ENCODE measurements at places on chromosomes 11 and 22.
A peak's percentile ranks its signal among the peaks of the same experiment; 100 is the strongest.

DNA sequence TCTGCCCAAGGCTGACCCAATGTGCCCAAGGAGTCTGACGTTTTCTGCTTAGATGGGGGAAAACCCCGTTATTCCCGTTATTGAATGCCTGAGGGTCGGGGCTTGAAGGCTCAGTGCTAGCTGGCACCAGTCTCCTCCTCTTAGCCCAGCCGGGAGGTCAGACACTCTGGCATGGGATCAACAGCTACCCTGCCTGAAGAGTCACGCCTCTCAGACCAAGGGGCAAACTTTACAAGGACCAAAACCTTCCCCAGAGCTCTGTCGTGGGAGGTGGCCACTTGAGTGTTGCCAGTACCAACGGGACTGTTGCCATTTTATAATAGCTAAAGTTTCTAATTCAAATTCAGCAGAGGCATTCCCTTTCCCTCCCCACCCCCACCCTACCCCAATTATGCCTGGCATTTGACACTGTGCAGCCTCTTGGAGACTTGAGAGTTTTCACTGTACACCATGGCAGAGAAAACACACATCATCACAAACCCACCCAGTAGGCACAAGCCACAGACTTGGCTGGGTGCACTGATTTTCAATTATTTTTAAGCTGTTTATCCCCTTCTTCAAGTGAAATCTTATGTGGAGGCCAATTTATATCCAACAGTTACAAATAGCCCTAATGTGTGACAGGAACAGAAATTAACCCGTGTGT lies 137.5 kb upstream of the SYT13 start:
- DNase-seq: no peak

- no peak for DNase-seq
Measured at GRCh38 chr22:36795633-36796032, 19.7 kb upstream of the IFT27 start.

DNA sequence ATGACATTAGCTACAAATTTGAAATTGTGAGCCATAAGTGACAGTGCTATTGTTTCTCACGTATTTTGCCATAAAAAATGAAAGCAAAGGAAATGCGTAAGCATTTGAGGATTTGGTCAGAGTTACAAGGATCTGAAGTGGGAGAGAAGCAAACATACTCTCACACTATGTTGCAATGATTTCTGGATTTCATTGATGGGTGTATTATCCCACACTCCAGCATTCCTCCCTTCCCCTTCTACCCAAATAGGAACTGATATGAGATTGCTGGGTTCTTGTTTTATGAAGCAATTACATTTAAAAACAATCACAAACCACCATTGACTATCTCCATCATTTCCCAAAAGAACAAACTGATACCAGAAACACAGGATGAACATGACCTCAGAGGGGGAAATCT lies 314.0 kb upstream of the CTSC start:
- no peak for DNase-seq

DNA sequence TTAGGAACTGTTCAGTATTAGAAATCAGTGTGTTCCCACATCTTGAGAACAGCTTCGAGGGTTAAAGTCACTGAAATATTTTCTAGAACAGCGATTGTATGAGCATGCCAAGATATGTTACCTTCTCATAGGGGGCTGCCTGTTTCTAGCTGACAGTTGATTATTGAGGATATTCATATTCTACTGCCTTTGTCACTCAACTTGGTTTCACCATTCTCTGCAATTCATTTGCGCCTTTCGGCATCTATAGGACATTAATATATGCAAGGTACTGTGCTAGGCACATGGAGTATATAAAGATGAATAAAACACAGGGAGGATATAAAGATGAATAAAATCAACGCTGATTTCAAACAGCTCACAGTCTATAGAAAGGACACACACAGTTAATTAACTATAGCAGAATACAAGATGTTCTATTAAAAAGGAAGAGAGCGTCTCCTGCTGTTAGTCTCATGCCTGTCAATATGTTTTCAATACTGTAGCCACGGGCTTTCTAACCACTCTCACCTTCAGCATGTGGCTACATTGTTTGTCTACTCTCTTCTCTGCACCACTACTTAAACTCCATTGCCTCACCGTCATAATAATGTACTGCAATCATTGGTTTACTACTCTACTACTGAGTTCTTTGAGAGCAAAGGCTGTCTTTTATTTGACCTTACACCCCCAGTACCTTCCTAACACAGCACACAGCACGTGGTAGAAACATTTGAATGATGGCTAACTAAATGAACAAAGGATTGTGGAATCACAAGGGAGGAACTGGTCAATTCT lies 81.9 kb downstream of the RAB30 start:
- DNase-seq: no peak

DNA sequence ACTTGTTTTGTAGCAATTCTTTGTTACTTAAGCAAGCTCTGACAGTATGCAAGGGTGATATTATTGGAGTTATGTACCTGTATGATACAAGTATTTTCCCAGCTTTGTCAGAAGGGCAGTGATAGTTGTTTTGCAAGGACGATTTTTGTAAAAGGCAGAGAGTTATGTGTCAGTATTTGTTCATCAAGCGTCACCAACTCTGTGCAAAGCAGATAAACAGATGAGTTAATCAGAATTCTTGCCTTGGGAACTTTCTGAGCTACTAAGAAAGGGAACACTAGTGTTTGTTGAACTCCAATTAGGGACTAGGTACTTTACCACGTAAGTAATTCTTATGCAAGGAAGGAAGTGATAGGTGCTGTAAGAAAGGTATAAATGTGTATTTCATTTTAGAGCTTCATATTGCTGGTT lies 1.4 kb downstream of the USP47 start:
- no peak for DNase-seq

DNA sequence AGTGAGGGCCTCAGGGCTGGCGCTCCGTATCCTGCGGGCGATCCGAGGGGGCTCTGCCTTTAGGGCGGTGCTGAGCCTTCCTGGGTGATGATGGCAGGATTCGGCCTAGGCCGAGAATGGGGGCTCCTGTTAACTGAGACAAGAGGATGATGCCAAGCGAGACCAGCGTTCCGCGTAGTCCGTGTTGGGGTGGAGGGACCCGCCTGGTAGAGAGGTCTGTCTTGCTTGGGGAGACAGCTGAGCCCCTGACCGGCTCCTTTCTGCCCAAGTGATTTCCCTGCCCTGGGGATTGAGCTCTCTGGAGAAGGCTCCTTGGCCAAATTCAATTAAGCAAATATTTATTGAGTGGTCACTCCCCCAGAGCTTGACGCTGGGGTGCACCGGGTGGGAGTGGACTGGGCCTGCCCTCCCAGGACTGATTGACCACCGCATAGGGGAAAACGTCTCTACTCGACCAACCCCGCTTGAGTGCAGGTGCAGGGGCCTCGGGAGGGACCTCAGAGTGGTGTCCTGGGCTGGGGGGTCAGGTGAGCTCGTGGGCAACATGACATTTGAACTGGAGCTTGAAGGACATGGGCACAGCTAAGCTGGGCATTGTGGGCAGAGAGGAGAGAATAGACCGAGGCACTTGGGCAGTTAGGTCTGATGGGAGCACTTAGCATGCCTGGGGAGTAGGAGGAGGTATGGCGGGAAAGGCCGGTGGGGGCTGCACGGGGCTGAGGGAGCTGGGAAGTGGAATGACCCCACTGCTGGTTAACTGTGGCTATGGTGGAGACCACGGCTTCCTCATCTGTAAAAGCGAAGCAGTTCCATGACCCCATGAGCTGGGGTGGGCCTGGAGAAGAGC lies 1.1 kb downstream of the GNAZ start:
- no peak for DNase-seq

GRCh38 chr11:36373016-36374010 lies 77.2 kb downstream of the PRR5L start:
- DNase-seq: no peak

DNA sequence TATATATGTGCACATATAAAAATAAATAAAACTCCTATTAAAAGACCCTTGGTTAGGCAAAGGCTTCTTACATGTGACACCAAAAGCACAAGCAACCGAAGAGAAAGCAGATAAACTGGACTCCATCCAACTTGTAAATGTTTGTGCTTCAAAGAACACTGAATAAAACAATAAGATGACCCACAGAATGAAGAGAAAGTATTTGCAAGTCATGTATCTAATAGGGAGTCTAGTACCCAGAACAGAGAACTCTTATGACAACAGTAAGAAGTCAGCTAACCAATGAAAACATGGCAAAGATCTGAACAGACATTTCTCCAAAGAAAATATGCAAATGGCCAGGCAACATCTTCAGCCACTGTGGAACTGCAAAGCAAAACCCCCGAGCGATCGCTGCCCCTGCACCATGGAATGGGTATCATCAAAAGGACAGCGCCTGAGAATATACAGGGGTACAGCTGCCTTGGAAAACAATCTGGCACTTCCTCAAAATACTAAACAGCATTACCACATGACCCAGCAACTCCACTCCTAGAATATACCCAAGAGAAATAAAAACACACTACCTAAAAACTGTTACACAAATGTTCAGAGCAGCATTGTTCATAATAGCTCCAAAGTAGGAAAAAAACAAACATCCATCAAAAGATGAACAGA lies 17.2 kb downstream of the BRD1 start:
- DNase-seq: no peak

DNA sequence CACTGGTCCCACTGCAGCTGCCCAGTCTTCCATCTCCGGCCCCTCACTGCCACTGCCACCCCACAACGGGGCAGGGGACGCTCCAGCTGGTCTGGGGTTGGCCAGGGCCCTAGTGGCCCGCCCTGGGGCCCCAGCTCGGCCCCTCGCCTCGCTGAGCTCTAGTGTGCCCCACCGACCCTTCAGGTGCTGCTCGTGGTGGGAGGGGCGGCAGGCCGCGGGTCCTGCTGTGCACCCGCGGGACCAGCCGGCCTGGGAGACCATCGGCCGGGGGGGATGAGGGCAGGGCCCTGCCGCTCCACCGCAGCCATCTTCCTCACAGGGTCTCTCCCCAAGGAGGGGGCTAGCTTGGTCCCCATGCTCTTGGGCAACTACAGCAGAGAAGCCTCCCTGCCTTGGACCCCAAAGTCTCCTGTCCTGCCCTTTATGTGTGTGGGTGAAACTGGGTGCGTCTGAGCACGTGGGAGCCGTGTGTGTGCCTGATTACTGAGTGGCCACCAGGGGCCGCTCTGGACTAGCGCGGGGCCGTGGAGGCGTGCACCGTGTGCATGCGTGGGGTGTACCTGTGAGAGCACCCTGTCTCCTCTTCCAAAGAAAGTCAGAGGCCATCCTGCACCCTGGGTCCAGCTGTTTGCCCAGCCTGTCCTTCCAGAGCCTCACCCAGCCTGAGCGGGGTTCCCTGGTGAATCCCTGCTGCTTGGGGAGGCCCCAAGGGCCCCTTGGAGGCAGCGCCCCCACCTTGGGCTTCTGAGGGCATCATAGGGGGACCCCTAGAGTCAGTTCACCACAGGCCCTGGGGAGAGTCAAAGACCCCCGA lies 6.0 kb upstream of the ACR start:
- DNase-seq: peak; percentile 23

- no peak for DNase-seq
Measured at GRCh38 chr11:119615882-119616196, 113.2 kb downstream of the NECTIN1 start.

DNA sequence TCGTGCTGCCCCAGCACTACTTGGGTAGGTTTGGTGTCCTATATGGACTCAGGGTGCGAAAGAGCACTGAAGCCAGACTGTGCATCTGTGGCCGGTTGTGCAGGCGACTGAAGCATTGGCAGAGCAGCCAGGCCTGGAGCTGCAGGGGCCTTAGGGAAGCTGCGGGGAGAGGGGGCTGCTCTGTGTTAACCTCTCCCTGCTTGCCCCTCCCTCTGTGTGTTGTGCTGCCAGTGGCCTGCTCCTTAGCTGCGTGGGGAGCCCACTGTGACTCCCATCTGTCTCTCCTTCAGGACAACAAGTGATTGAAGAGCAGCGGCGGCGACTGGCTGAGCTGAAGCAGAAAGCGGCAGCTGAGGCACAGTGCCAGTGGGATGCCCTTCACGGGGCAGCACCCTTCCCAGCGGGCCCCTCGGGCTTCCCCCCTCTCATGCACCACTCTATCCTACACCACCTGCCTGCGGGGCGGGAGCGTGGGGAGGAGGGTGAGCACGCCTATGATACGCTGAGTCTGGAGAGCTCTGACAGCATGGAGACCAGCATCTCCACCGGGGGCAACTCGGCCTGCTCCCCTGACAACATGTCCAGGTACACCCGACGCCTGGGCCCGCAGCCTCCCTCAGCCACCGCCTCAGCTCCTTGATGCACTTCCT lies 34.3 kb downstream of the TREH start:
- DNase-seq: no peak

DNA sequence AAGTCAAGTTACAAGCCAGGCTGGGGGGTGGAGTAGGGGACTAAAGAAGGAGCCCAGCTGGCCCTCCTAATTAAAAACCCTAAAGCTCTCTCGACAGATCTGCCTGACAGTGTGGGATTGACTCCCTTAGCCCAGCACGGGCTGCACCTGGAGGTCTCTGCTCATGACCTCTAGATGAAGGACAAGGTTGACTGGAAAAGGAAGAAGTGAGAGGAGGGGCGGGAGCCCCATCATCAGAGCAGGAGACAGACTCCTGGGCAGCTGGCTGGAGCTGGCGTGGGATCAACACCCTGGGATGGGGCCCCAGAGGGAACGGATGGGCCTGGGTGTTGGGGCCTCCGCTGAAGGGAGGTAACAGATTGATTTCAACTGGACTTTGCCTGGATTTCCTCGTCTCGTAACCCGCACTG lies 46.1 kb downstream of the RPUSD4 start:
- DNase-seq: no peak

DNA sequence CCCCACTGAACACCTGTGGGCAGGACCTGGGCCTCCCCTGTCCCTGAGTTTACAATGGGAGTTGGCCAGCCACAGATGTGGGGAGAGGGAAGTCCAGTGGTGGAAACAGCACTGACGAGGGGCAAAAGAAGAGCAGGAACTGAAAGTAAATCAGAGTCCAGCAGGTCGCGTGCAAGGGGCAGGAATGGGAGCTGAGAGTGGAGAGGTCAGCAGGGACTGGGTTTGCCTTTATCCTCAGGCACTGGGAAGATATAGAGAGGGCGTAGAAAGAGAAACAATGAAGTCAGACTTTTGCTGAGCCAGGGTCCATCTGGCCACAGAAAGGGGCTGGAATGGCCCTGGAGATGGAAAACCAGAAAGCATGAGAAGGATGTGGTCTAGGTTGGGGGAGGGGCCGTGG lies 8.5 kb downstream of the P2RY6 start:
- no peak for DNase-seq

DNA sequence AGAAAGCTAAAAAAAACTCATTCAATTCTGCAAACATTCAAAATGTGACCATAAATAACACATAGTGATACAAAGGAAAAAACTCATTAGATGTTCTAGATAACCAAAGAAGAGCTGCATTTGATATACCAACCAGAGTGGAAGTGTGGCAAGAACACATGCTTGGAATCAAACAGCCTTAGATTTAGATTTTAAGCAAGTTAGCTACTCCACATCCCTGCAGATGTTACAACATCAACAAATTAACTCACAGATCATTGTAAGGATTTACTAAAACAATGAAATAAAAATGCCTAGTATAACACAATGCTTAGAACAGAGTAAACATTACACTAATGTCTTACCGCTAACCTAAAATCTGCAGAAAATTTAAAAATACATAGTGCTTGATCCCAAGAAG lies 114.0 kb upstream of the AKIP1 start:
- DNase-seq: no peak

GRCh38 chr11:43503417-43503816 lies 144.7 kb downstream of the TTC17 start:
- DNase-seq: no peak
